Astrocyte of the cerebellum (primary cell): ENCODE measurements at places on chromosomes 7 and 10.

- peak; percentile 78 for DNase-seq
Measured at GRCh38 chr7:130281260-130281659, 11.7 kb upstream of the CPA4 start.

DNA sequence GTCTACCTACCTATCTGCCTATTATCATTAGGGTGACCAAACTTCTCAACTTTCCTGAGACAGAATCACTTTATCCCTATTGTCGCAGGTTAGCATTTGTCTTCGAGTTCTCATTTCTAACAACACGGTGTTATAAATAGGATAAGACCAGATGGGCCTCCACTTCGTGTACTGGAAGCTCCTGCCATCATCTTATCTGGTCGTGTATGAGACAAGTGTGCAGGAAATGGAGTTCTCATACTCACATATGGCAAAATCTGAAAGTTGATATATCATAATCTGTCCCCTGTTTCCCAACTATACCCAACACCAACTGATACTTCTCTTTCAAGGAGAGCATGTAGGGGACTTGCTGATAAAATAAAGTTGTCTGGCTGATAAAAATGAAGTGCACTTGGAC, 287.4 kb upstream of the FOXK1 start:
- DNase-seq = no peak

- no peak for DNase-seq
Measured at GRCh38 chr10:133481657-133482056, 27.9 kb downstream of the SCART1 start.

GRCh38 chr10:124131172-124131571, 37.8 kb upstream of the CHST15 start:
- no peak for DNase-seq

- DNase-seq = no peak
Measured at GRCh38 chr7:36227223-36227622, 74.2 kb downstream of the EEPD1 start.

DNA sequence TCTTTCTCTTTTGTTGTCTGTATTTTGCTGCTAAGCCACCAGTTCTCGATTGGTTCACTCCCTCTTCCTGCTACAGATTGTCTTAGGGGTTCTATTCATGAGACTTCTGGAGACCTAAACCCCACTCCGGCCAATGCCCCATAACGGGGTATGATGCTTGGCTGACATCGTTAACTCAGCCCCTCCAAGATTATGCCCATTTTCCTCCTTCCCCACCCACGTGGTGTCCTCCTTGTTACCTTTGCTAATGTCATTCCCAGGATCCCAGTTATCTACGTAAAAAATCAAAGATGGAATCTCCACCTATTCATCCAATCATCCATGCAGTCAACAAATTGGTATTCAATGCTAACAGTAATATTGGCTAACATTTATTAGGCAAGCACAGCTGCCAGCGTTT, 228.3 kb downstream of the CAMK1D start:
- no peak for DNase-seq
